Stimulated activated CD4-positive, alpha-beta T cell treated with anti-CD3 and anti-CD28 coated beads, TNF-alpha, amount 100 ng/mL, for 1 hour (primary cell): ENCODE measurements at places on chromosomes 5 and 9.

DNA sequence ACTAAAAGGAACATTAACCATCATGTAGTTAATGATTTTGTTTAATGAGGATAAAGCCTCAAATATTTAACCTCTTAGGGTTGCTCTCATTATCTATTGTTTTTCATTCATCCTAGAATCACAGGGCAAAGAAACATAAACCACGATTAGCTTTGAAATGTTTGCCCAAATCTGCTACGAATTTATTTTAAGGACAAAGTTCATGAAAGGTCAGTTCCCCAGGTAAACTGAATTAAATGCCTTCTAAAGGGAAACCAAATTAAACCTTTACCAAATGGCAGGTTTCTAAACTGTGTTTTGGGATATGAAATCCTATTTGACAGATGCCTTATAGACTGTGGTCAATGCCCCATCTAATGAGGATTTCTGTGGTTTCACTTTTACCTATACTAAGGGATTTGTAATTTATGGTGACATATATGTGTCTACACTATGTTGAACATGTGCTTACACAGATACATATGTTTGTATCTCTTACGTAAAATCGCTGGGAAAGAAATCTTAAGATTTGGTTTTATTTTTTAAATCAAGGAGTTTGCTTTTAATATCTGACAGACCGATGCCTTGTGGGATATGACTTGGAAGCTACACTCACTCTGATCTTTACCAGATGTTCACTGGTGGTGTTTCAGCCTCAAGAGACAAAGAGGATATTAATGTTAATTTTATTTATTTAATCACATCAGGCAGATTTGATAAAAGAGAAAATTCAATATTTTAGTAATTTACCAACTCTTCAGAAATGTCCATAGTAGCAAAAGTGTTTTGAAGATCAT is 188.4 kb downstream of the GLIS3 start:
- DNase-seq = no peak

GRCh38 chr5:33231214-33231710 is 209.5 kb upstream of the TARS1 start:
- no peak for DNase-seq

GRCh38 chr5:149940077-149940574 is 4.5 kb downstream of the PDE6A start:
- DNase-seq = no peak

- no peak for DNase-seq
These were observed 7.2 kb downstream of the ERP44 start for GRCh38 chr9:100091650-100092049.

DNA sequence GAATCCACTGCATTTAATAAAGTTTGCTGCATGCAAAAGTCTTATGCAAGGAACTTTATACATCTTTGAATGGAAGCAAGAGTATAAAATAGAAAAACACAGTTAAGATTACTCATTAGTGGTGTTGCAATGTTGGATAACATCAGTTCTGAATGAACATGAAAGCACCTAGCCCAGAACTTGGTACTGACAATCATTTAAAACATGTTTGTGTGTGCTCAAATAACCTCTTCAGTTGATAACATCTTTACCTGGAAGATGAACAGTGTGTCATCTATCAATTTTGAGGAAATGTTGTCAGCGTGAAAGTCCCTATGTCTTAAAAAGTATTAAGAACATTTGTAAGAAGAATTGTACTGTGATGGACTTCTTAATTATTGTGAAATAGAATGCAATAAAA is 370.4 kb upstream of the GRAMD2B start:
- DNase-seq = no peak

- DNase-seq = no peak
These were observed 15.9 kb downstream of the SPDL1 start for GRCh38 chr5:169599451-169599850.

- DNase-seq = no peak
These were observed 200.4 kb downstream of the MAST4 start for GRCh38 chr5:66796305-66797292.

GRCh38 chr5:1039210-1039548 is 30.6 kb downstream of the NKD2 start:
- no peak for DNase-seq

DNA sequence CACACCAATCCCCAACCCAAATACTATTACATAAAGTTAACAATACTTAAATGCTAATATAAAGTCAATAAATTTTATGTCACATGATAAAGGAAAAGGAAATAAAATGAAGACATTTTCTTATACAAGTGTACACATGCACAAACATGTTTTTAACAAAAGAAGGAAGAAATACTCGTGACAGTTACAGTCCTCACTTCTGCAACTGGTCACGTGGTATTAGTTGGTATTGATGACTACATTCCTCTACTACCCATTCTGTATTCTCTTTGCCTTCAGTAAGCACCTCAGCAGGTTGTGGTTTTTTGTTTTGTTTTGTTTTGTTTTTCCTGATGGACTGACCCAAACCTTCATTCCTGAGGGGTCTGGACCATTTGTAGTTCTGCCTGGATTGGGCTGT is 176.9 kb upstream of the CCNH start:
- DNase-seq = no peak

GRCh38 chr9:110408598-110408997 is 70.9 kb upstream of the TXNDC8 start:
- no peak for DNase-seq
